Kidney capillary endothelial cell (primary cell): ENCODE measurements at places on chromosomes 7 and 10.
A peak's percentile ranks its signal among the peaks of the same experiment; 100 is the strongest.

GRCh38 chr7:6655636-6656385, 18.7 kb downstream of the ZNF316 start:
- DNase-seq: no peak

DNA sequence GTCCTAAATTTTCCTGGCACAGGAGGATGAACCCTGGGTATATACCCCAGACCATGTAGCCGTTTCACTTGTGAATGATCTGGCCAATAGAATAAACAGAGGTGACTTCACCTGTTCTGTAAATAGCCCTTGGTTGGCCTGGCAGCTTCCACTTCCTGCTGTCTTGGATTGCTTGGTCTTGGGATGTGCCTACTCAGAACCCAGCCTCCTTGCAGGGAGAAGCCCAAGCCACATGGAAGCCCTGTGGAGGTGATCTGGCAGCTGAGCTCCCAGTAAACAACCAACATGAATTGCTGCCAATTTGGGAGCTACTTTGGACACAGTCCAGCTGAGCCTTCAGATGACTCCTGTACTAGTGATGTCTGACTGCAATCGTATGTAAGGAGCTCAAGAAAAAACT, 4.8 kb upstream of the RAPGEF5 start:
- DNase-seq: no peak

DNA sequence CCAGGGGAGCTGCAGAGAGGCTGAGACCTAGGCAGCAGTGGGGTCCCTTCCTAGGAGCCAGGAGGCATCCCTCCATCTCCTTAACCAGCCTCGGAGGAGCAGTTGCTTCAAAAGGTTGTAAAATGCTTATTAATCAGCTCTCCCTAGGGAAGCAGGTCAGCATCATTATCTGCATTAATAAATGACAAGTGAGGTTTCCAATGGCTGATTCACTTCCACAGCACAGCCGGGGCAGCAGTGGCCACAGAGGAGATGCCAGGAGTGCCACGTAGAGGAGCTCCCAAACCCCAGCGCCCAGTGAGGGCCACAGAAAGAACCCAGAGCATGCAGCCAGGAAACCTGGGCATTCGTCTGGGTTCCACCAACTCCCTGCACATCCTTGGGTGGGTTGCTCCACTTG, 8.2 kb upstream of the NPFFR1 start:
- no peak for DNase-seq

DNA sequence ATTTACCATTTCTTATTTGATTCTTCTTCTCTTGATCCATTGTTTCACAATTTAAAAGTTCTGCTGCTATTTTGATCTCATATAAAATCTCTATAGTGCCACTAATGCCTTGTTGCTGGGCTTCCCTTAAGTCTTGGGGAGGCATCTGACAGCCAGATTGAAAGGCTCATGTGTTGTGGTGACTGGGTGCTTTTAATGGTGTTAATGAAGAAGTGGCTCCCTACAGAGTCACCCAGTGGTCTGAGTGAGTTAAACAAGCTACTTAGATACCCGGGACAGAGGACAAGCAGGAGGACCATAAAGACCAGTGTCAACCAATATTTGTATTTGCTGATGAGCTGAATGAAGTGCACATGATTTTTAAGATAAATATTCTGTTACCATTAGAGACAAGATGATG, 176.4 kb upstream of the HABP2 start:
- no peak for DNase-seq

DNA sequence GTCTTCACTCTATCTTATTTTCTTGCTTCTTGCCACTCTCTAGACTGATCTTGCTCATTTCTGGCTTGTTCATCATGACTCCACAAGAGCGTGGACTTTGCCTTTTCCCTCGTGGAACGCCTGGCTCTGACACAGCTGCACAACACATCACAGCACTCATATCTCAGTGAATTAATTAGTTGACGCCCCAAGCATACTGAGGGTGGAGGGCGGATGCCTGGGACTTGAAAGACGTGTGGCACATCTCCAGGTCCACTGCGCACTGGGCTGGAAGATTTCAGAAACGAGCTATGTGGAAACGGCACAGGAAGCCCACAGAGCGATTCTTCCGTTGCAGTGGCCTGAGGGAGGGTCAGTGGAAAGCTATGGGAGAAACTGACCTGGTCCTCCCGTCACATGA, 23.6 kb upstream of the PLEKHA1 start:
- DNase-seq: no peak

DNA sequence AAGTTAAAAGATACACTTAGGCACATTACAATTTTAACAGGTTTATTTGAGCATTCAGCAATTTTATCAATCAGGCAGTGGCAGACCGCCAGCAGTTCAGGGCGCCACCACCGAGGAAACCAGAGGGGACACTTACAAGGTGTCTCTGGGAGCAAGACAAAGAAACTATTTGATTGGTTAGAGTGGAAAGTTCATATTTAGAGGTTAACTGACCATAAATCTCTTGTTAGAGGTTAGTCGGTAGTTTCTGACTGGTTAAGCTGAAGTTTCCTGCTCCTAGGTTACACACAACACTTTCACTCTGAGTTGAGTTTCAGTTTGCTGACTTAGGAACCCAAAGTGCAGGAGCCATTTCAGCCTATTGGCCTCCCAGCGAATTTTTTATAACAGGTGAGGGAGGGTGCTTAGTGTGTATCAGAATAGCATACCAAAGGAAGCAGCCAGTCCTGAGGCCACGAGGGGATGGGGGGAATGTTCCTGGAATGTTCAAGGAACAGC, 10.8 kb upstream of the PVRIG start:
- no peak for DNase-seq

- DNase-seq: no peak
Observed at GRCh38 chr10:30822693-30823465, 193.3 kb upstream of the LYZL2 start.

- DNase-seq: no peak
Observed at GRCh38 chr7:130697820-130698219, 11.5 kb upstream of the TSGA13 start.

DNA sequence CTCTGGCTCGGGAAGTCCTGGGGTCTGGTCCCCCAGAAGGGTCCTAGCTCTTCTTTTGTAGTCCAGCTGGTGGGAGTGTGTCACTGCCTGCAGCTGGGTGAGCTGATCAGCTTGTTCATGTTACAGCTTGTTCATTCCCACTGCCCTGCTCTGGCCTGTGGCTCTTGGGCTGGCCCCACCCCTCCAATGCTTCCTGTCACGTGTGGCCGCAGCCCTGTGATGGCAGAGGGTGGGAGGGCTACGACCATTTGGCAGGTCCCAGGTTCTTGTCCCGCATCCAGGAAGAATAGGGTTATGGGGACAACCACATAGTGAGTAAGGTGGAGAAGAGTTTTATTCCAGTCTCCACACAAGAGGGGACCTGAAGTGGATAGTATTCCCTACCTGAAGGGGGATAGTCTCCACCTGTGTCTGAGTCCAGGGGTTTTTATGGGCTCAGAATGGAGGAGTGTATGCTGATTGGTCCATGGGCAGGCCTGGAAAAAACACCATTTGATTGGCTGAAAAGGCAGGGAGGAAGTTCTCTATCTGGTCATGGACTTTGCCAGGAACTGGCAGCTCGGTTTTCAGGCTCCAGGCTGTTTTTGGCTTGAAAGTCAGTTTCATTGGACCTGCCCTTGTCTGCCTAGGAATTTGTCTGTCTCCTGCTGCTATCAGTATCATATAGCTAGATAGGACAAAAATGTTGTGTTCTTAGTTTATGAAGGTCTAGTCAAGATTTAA, 13.1 kb downstream of the SDHAF3 start:
- DNase-seq: no peak

DNA sequence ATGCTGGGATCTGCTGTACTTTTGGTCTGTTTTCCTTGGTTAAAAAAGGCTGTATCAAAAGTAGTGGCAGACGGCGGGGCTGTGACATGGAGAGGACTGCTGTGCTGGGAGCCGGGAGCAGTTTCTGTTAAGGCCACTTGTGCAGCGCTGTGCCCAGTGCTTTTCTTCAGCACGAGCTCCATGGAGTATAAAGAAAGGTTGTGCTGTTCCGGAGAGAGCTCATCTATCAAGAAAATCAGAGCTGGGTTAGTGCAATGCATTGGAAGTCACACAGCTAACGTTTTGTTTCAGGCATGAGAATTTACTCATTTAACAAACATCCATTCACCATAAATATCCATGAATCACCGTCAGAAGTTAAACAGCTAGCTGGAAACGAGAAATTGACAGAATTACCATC, 62.0 kb downstream of the KIAA1549 start:
- DNase-seq: no peak

DNA sequence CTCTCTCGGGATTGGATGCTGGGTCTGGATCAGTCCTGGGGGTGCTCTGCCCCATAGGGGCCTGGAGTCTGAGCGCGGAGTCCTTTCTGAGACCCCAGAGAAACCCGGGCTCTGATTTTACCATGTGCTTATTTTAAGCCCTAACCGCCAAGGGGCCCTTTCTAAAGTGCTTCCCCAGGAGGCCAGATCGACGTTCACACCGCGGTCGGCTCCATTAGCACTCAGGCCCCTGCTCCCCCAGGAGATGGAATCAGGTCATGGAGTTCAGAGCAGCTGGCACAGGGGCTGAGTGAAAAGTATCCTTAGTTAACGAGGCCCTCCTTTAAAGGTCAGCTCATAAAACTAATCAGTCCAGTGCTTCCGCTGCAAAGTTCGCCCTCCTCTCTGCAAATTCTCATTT, 159.4 kb upstream of the COBL start:
- no peak for DNase-seq

- DNase-seq: no peak
Observed at GRCh38 chr10:80405626-80406025, 2.7 kb upstream of the PRXL2A start.

DNA sequence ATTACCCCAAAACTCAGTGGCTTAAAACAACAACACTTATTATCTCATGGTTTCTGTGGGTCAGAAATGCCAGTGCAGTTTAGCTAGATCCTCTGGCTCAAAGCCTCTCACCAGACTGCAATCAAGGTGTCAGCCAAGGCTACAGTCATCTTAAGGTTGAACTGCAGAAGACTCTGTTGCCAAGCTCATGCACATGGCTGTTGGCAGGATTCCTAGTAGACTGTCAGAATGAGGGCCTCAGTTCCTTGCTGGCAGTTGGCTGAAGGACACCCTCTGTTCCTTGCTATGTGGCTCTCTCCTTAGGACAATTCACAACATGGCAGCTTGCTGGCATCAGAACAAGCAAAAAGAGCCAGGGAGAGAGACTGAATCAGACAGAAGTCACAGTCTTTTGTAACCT, 34.7 kb downstream of the TOMM7 start:
- DNase-seq: no peak

- DNase-seq: no peak
Observed at GRCh38 chr7:112646783-112647182, 143.4 kb downstream of the TMEM168 start.

- DNase-seq: no peak
Observed at GRCh38 chr10:128922172-128922571, 544.9 kb upstream of the MGMT start.

DNA sequence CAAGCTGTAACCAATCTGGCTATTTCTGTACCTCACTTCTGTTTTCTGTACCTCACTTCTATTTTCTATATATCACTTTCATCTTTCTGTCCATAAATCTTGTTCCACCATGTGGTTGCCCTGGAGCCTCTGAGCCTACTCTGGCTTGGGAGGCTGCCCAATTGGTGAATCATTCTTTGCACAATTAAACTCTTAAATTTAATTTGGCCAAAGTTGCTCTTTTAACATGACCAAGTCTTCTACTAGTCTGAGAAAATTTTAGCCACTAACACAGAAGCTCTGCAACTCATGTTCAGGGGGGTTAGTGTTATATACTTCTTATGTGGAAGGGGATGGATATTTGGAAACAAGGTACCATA, 503.5 kb downstream of the KIF20B start:
- DNase-seq: no peak

- DNase-seq: no peak
Observed at GRCh38 chr10:38212460-38212859, 118.3 kb downstream of the ZNF37A start.

DNA sequence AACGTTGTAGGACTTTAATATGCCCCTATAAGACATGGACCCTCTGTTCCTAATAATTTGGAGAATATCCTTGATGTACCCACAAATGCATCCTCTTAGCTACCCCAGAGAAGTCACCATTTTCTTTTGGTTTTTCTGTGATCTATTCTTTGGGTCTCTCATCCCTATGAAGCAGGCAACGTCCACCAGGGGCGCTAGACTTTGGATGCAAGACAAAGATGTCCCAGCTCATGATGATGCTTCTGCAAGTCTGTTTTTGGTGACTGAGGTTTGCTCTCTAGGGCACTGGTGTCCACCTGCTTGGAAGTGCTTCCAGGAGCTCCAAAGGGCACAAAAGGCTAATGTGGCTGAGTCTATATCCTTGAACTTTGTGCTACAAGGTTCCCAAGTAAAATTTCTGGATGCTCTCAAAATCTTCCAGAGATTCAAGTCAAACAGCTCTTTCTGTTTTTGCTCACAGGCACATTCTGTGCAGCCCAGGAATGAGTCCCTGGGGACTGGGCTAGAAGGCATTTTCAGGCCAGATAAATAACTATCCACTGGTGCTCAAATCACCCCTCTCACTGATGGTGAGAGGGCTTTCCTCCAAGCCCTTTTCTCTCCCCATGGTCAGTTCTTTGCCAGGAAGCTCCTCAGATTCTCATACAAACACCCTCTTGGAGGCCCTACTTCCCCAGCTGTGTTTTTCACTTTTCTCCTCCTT, 166.4 kb downstream of the C7orf25 start:
- DNase-seq: peak; percentile 3

- DNase-seq: peak; percentile 46
Observed at GRCh38 chr7:33243319-33243881, 114.0 kb downstream of the BBS9 start.

DNA sequence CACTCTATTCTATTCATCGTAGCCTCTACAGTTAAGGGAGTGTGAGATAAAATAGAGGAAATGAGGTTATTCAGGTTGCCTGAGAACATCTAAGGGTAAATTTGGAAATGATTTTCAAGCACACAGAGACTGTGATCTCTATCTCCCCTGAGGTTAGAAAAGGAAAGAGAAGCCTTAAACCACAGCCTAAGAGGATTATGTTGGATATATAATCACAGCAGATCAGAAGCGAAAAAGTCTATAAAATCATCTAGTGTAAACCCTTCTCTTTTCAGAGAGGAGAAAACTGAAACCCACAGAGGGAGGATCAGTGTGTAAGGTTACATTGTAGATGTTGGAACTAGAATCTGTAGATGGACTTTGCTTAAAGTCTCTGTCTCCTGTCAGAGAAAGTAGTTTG, 90.6 kb upstream of the SEMA3E start:
- DNase-seq: no peak

GRCh38 chr7:76196786-76197185, 4.9 kb upstream of the SRRM3 start:
- DNase-seq: no peak

DNA sequence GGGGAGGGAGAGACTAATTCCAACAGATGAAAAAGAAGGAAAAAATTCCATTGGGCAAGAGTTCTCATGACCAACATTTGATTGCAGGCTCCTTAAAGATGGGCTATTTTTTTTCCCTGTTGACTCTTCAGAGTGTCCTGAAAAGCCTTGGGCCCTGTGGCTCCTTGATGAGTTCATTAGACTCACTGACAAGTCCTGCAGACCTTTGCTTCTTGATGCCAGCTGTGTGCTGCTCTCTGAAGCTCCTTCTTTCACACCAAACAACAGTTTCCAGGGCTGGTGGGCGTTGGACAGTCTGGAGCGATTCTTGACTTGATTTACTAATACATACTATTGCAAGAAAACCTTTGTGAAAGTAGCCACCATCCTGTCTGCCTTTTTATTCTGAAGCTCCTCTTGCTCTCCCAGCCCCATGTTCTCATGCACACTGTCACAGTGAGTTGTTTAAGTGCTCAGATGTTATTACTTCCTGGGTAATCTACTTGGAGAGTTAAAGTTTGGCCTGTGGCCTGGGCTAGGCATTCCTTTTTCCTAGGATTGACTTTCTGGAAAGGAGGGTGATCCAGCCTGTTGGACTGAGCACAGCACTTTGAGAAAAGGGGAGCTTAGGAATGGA, 250.3 kb downstream of the PTEN start:
- DNase-seq: no peak

GRCh38 chr7:157886711-157887110, 549.9 kb downstream of the DNAJB6 start:
- DNase-seq: no peak
